Gastrocnemius medialis (tissue), 4 donors: ENCODE measurements at places on chromosomes 6 and 20. TPM values are rescaled to one million over a fixed set of nuclear protein-coding genes. Genes with fewer than 3 reads are reported as not detected.

Gene DEF6
- 0.41 TPM for total RNA-seq

Gene PROKR2
- total RNA-seq, result not detected

Gene LHFPL5
- not detected for total RNA-seq

Gene PGC
- total RNA-seq, result not detected

Gene DPPA5
- not detected for total RNA-seq

Gene GLP1R
- not detected for total RNA-seq

Gene EYA4
- 110 TPM for total RNA-seq

Gene TNFRSF6B
- total RNA-seq, result 1.2 TPM

Gene CDH26
- total RNA-seq, result not detected

Gene NKX2-4
- total RNA-seq, result not detected

Gene BCAS1
- not detected for total RNA-seq

Gene DDX43
- not detected for total RNA-seq

DNA sequence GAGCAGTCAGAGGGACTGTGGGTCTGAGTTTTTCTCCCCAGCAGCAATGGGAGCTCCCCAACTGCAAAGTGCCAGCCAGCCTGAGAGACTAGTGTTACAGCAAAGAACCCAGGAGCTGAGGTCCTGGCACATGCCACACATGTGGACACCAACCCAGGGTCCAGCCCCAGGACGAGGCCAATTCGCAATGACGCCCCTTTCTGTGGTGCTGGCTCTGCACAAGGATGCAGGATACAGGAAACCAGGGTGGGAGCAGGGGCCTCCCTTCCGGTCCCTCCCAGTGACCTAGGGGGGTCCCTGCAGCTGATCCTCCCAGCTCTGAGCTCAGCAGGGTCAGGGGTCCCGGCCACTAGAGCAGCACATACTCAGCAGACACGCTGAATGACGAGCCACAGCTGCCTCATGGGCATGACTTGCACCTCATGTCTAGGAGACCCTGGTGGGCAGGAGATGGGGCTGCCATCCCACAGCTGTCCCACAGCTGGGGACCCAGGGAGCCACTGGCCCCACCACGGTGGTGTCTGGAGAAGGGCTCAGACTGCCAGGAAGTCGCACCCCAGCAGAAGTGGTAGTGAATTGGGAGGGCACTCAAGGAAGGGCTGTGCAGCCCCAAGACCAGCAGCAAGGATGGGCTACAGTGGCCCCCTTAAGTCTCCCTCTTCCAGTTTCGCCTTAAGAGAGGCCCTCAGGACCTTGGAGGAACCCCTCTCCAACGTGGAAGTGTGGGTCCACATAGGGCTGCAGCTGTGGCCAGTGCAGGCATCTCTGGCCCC lies 3.6 kb downstream of the ARFRP1 start:
- no peak for DNase-seq

GRCh38 chr20:19449051-19449450 lies 236.6 kb downstream of the SLC24A3 start:
- DNase-seq, result no peak

DNA sequence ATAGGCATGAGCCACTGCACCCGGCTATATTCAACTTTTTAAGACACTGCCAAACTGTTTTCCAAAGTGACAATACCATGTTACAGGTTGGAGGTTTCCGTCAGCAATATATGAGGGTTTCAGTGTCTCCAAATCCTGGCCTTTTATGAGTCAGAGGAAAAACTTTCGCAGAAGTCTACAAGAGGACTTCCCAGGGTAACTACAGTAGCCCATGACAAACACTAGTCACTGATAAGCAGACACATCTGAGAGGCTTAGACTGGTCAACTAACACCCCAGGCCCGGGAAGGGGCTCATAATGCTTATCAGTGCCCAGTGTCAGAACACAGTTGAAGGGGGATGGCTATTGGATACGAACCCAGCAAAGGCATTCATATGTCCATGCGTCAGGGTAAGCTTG lies 85.4 kb downstream of the SOX4 start:
- DNase-seq, result no peak

DNA sequence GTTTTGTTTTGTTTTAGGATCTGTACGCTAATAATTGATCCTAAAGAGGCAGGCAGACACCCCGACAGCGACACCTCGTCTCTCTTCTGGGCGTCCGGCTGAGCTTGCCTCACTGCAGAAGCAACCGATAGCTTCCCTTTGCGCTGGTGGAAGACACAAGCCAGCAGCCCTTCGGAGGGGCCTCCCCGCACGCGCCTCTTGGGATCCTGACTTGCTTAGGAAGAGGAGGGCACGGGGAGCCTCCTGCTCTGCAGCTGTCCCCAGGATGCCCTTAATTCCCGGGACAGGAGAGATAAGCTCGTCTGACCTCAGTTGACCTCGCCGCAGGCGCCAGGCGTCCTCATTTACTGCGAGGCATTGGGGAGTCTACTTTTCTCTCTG lies 94.0 kb downstream of the CD83 start:
- DNase-seq, result peak; percentile 37

DNA sequence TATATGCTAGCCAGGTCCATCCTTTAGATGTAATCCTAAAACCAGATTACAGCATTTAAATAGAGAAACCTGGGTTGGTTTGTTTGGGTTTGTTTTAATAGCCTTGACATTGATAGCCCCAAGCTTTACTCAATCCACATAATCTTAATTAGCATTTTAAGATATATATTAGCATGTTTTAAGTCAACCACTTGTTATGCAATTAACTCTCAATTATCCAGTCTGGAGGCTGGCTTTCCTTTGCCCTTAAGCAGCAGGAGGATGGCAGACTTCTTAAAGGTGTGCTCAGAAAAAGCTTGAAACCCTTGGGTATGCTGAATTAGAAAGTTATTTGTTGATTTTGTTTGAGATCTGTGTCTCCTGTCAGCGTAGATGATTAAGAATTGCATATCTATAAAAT lies 46.3 kb upstream of the SMIM28 start:
- DNase-seq, result no peak

GRCh38 chr6:34836008-34836407 lies 44.1 kb downstream of the BLTP3A start:
- no peak for DNase-seq

DNA sequence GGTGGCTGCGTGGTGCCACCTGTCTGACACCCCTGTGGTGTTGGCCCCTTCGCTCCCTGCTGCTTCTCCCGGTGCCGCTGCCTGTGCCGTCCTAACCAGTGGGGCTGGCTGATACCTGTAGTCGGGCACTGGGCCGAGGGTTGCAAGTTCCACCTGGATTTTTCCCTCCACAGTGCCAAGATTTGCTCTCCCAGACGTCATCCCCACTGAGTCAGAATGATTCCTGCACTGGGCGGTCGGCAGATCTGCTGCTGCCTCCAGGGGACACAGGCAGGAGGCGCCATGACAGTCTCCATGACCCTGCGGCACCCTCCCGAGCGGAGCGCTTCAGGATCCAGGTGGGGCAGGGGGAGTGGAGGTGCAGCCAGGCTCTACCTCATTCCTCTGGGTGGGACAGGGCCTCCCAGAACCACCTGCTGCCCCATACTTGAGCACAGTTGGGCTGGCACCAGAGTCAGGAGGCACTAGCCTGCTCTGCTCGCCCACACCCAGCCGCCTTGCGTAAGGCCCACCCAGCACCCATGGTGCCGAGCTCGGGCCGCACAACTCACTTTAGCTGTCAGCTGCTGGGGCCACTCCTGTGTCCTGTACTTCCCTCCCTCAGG lies 60.2 kb downstream of the TCP11 start:
- no peak for DNase-seq

GRCh38 chr6:37679539-37680476 lies 17.9 kb downstream of the MDGA1 start:
- DNase-seq, result peak; percentile 77

GRCh38 chr20:8208226-8208625 lies 76.2 kb downstream of the PLCB1 start:
- DNase-seq, result no peak

DNA sequence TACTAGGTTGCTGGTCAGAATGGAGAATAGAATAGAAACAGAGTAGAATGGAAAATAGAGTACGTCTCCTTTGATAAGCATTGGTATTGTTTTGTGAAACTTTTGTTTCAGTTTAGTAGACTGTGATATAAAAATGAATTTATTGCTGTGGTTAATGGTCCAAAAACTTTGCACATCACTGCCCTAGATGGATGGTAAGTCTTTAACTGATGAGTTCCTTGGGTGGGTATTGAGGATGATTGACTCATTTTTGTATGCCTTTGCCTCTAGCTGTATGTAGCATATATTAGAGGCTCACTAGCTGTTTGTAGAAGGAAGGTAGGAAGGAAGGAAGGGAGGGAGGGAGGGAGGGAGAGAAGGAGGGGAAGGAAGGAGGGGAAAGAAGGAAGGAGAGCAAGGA lies 48.3 kb downstream of the ZDHHC14 start:
- DNase-seq, result no peak

DNA sequence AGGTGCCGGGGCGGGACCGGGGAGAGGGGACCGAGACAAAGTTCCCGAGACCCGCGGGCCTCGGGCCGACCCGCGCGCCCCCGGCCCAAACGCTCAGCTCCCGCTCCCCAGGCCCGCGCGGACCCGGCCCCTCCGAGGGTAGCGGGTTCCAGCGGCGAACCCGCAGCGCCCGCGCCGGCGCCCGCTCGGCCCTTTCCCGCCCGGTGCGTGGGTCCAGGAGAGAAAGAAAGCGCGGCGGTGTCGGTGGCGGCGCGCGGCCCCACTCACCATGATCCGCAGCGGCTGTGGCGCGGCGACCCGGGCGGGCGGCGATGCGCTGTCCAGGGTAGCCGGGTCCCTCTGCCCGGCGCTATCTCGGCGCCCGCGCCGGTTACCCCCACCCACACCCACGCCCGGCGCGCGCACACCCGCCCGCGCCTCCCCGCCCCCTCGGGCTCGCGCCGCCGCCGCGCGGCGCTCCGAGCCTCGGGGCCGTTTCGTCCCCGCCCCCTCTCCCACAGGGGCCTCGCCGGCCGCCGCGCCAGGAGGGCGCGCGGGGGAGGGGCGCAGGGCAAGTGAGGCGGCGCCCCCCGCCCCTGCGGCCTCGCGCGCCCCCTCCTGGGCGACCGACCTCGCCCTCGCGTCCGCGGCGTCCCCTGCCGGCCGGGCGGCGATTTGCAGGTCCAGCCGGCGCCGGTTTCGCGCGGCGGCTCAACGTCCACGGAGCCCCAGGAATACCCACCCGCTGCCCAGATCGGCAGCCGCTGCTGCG lies at the start of gene ELOVL2:
TSS of gene ELOVL2 (minus strand) at position 345 of the 751 bp plus-strand sequence. CDS start at position 270, 75 bp downstream.
- no peak for DNase-seq

- no peak for DNase-seq
These were observed 500.1 kb downstream of the EPM2A start for GRCh38 chr6:145235207-145235606.

- no peak for DNase-seq
These were observed 141.9 kb downstream of the MRPL14 start for GRCh38 chr6:43985329-43985728.

DNA sequence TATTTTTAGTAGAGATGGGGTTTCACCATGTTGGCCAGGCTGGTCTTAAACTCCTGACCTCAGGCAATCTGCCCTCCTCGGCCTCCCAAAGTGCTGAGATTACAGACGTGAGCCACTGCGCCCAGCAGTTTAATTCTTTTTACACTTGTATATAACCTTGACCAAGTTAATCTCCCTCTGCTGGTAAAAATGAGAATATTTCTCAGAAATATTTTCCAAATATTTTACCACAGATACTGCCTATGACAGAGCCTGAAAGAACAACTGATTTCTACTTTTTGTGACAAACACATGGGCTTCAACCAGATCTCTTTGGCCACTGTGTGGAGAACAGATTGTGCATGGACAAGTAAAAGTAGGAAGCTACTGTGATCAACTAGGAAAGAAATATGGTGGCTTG lies 21.2 kb upstream of the NHSL1 start:
- DNase-seq, result no peak

GRCh38 chr20:3839328-3839727 lies 7.3 kb upstream of the MAVS start:
- no peak for DNase-seq

DNA sequence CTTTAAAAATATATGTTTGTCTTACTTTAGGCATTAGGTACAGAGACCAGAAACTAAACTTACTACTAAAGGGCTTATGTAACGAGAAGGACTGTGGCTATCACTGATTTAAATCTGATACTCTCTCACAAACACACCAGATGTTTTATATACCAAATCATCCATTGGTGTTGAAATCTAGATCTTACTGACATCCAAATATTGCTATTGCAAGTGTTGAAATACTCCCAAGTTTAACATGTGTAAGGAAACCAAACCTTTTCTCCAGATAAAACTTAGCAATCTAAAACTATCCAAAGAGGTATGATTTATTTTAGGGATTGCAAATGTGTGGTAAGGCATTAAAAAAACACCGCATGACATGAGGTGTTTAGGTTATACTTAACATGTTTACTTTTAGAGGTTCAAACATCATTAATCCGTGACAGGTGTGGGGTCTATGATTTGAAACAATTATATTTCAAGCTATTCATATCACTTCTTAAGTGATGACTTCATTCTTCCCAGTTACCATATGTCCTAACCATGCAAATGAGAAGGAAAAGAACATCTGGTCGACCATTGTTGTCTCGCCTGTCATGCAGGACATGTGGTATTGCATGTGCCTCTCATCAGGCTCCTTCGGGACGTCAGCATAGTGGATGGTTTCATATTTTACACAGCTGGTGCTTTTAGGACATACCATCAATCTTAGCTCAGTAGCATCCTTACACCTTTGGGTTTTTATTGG lies 168.3 kb upstream of the SPACA1 start:
- DNase-seq, result no peak
